Panc1 (cell line): ENCODE measurements at places on chromosomes 3 and 15. TPM values are rescaled to one million over a fixed set of nuclear protein-coding genes. Genes with fewer than 3 reads are reported as not detected.

Gene SI
- not detected for total RNA-seq

Gene ZNF774
- total RNA-seq = 5.2 TPM

Gene POLQ
- total RNA-seq = 11.9 TPM

Gene SLCO2A1
- 0.62 TPM for total RNA-seq

Gene FANCD2OS
- not detected for total RNA-seq

Gene STRA6
- total RNA-seq = 1.1 TPM
